Astrocyte (in vitro differentiated cells and primary cell): ENCODE measurements at places on chromosomes 12 and 14.
A peak's percentile ranks its signal among the peaks of the same experiment; 100 is the strongest.

- no peak for DNase-seq
Measured at GRCh38 chr12:32906399-32907165, 10.0 kb upstream of the PKP2 start.

DNA sequence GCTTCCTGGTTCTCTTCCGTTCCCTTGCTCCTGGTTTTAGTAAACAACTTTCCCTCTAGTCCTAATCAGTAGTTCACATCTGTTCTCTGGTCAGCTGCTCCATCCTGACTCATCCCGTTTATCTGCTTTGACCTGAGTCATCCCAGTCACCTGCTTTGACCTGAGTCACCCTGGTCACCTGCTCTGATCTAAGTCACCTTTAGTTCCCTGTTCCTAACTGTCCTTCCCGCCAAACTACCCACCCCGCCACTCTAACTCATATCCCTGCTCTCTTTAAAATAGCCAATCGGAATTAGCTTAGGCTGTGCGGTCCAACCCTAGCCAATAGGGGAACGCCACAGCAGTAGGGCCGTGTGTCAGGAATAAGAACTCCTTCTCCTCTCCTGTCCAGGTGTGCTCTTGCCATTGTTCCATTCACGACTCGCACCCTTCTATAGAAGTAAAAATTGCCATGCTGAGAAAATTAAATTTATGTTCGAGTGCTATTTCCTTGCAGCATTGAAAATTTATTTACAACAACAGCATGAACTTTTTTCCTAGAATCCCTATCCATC, 3.1 kb upstream of the ANKRD33 start:
- DNase-seq: no peak

GRCh38 chr14:71692496-71692895, 239.7 kb upstream of the RGS6 start:
- peak; percentile 74 for DNase-seq

GRCh38 chr14:93533842-93534241, 103.1 kb downstream of the UNC79 start:
- DNase-seq: no peak

DNA sequence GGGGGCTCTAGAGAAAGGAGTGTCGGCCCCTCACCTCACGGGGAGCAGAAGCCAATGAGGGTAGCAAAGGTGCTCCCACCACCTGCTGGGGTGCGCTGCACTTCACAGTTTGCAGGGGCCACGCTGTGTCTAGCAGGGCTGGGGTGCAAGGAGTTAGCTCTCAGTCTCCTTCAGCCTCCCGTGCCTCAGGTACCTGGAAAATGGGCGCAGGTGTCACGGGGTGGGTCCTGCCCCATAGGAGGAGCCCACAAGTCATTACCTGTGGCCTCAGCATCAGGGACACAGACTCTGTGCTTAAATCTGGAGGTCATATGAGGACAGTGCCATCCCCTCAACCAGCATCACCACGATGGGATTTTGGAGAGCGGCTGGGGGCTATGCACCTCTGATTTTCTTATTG, 326.7 kb downstream of the ADGRD1 start:
- no peak for DNase-seq

GRCh38 chr12:113069751-113070116, 13.2 kb downstream of the DTX1 start:
- no peak for DNase-seq

- DNase-seq: peak; percentile 95
Measured at GRCh38 chr14:76918256-76918781, 92.1 kb downstream of the LRRC74A start.

GRCh38 chr14:33184587-33184986, 245.9 kb downstream of the NPAS3 start:
- DNase-seq: no peak

DNA sequence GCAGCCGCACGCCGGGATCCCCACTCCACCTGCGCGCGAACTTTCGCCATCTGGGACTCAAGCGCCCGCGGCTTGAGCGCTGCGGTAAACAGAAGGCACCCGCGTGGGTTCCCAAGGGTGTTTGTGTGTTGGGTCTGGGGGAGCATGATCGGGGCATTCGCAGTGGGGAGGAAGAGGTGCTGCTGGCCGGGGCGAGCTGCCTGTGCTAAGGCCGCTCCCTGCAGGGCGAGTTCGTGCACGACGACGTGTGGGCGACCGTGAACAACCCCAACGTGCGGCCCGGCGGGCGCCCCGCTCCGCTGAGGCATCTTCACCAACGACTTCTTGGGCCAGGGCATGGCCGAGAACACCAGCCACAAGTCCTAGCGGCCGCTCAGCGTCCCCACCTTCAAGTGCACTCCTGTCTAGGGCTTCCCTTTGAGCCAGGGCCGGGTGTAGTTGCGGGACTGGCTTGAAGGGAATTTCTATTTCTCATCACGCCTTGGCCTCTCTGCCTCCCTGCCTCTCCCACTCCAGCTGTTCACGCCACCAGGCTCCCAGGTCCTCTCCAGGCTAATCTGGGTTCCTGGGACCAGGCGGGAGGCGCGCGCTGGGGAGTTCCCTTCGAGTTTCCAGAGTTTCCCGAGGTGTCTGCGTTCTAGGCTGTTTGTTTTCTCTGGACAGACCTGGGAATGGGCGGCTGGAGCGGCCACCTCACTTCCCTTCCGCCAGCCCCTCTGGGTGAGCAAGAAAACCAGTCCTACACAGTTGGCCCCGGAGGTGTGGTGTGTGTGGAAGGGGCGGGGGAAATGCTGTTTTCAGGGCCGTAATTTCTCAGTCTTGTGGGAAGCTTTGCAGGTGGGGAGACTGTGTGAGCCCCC, 417.8 kb upstream of the TMTC1 start:
- DNase-seq: no peak

GRCh38 chr14:34993426-34993825, 10.6 kb downstream of the SRP54 start:
- no peak for DNase-seq

DNA sequence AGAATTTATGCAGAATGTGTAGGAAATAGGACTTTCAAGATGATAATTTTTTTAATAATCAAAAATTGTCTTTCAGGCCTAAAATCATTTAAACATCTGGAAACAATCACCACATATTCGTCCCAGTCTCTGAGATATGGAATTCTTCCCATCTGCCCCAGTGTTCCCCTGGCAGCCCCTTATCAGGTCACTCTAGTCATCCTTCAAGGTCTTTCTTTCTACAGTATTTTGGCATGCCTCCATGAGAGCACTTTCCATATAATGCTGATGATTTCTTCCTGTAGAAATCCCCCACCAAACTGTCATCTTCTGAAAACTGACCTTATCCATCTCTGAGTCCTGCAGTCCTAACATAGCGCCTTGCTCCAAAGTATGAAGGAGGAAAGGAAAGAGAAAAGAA, 422.1 kb downstream of the RPS29 start:
- DNase-seq: no peak
